T-helper 2 cell treated with Interferon-gamma antibody and Interleukin-4, amounts not matched to agents 5 μg/mL and 100 μg/mL, for 36 hours (primary cell): ENCODE measurements at places on chromosomes 16 and 17.

DNA sequence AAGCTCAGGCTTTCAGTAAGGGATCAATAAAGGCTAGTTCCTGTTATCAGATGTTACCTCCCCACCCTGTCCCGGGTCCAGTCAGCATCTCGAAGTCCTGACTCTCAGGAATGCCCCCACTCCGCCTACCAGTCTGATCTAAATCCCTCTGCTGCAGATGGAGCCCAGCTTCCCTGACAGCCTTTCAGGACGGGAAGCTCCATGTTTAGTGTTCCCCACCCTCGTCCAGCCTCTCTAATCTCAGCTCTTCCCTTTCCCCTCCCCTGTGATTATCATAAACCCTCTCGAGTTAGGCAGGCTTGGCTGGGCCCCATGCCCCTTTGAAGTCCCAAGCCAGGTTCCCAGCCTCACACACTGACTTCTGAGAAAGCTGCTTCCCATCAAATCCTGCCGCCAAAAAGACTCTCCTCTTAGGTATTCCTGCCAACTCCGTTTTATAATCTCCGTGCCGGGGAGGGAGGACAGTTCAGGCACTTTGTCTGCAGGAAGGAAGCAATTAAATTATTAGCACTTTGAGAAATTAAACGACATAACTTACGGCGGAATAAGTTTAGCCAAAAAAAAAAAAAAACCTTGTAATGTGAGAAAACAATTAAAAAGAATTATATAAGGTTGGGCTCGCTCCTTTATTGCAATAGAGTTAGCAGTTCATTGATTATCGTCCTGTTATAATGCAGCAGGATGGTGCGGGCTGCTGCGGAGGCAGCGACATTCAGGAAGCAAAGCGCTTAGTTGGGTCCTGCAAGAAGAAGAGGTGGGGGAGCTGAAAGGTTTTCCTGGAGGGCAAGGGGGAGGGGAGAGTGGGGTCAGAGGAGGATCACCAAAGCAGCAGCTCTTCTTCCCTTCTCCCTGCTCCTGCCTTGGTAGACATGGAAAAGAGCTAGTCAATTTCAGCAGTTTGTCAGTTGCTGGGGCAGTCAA is 16.8 kb upstream of the ETV4 start:
- H3K4me3 ChIP-seq, result no peak overlapping the region
- DNase-seq, result no peak
- no peak overlapping the region for H3K27ac ChIP-seq
- peaks cover 26% of the 10 kb centered on the region for H3K27me3 ChIP-seq
- no peaks in the 10 kb centered on the region for H3K36me3 ChIP-seq

DNA sequence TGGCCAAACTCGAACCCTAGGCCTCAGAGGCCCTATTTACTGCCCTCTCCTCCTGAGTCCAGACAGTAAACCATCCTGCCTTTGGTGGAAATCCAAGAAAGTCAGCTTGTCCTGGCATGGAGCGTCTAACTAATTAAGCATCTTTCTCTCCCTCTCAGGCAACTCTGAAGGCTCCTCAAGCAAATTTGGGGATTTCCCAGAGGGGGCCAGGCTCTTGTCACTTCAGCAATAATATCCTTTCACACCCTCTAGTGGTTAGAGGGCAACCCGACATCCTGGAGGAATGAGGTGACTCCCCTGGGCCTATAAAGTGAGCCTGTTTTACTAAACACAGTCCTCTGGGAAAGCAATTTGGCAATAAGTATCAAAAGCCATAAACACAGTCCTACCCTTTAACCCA is 60.4 kb downstream of the NOG start:
- no peaks in the 10 kb centered on the region for H3K36me3 ChIP-seq
- H3K4me3 ChIP-seq, result no peak overlapping the region
- peaks cover 26% of the 10 kb centered on the region for H3K27me3 ChIP-seq
- DNase-seq, result peak; percentile 45
- no peak overlapping the region for H3K27ac ChIP-seq

- H3K4me1 ChIP-seq, result no peaks in the 10 kb centered on the region
- H3K27me3 ChIP-seq, result peaks cover 3% of the 10 kb centered on the region
- no peak overlapping the region for H3K4me3 ChIP-seq
- no peaks in the 10 kb centered on the region for H3K36me3 ChIP-seq
These were observed 175.4 kb downstream of the WSCD1 start for GRCh38 chr17:6245301-6246177.

DNA sequence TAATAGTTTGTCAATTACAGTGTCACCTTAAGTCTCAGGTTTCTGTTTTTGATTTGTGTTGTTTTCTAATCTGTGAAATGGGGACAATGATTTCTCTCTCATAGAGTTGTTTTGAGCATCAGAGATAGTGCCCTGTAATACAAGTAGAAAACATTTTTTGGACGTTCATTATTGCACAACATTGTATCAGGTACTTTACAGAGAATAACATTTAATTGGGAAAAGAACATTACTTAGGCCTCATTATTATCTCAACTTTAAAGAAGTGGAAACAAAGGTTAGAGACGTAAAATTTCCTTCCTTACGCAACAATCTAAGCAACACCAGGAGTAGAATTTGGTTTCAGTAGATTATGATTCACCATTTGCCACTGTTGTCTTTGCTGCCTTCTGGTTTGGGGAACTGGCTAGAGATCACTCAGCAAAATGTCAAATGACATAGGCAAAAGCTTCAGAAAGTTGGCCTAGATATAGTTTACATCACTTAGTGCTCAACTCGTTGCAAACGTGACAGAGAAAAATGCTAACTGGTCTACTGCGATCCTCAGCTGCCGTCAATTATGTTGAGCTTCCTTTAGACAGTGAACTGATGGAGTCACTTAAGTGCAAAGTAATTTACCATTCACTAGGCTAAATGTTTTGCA is 1026.8 kb downstream of the CDH11 start:
- no peak for DNase-seq
- no peak overlapping the region for H3K4me3 ChIP-seq
- H3K4me1 ChIP-seq, result no peaks in the 10 kb centered on the region
- no peak overlapping the region for H3K27ac ChIP-seq
- no peaks in the 10 kb centered on the region for H3K36me3 ChIP-seq
- no peaks in the 10 kb centered on the region for H3K27me3 ChIP-seq

- no peaks in the 10 kb centered on the region for H3K27me3 ChIP-seq
- DNase-seq, result peak; percentile 73
- peaks cover 16% of the 10 kb centered on the region for H3K4me1 ChIP-seq
- H3K27ac ChIP-seq, result no peak overlapping the region
- peaks cover 2% of the 10 kb centered on the region for H3K36me3 ChIP-seq
- peak overlapping the region; percentile 16 for H3K4me3 ChIP-seq
These were observed 5.2 kb downstream of the PECAM1 start for GRCh38 chr17:64385187-64386083.

- no peaks in the 10 kb centered on the region for H3K27me3 ChIP-seq
- no peak for DNase-seq
- peaks cover 21% of the 10 kb centered on the region for H3K36me3 ChIP-seq
- H3K4me1 ChIP-seq, result no peaks in the 10 kb centered on the region
- H3K27ac ChIP-seq, result no peak overlapping the region
These were observed 14.8 kb downstream of the VAC14 start for GRCh38 chr16:70786020-70786755.

GRCh38 chr16:3157229-3158025 is 22.6 kb downstream of the ZNF213 start:
- H3K4me3 ChIP-seq, result peak overlapping the region; percentile 85
- H3K36me3 ChIP-seq, result peaks cover 1% of the 10 kb centered on the region
- peaks cover 34% of the 10 kb centered on the region for H3K27me3 ChIP-seq
- peaks cover 36% of the 10 kb centered on the region for H3K4me1 ChIP-seq
- peak; percentile 57 for DNase-seq

DNA sequence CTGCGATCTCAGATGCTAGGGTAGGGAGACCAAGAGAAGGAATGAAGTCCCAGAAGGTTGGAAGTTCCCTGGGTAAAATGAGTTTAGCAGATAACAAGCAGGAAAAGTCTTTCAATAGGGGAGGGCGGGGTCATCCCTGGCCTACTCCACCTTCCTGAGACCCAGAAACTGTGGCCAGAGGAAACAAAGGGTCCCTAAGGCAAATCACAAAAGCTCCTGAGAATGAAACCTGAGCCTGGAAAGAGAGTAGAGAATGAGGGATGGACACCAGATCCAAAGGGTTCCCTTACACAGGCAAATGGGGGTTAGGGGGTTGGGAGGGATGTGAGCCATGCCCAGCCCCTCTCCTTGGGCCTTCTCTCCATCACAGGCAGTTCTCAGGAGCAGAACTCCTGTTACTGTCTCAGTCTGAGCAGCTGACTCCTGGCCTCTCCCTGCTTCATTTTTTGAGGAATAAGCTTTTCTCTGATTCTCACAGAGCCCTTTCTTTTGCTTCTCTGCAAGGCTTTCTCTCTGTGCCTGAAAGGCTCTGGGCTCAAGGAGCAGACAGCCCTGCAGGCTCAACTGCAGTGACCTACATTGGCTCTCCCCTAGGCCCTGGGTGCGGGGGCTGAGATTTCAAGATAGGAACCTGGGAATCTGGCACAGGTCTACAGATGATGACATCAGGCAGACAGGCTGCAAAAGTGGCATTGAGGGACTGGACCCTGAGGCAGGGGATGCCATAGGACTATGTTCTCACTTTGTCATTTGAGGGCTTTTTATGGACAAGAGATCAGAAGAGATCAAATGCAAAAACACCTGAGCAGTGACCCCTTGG is 9.8 kb upstream of the NR1D1 start:
- no peaks in the 10 kb centered on the region for H3K36me3 ChIP-seq
- no peak for DNase-seq

DNA sequence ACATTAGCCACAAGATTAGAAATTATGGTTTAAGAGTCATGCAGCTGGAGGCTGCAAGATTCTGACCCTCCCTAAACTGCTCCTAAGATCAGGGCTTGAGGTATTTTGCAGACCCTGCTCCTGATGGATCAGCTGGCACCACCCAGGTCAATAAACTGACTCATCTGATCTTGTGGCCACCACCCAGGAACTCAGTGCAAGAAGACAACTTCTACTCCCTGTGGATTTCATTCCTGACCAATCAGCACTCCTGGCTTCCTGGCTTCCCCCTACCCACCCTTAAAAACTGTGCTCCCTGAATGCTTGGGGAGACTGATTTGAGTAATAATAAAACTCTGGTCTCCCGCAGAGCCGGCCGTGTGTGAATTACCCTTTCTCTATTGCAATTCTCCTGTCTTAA is 25.0 kb upstream of the MILR1 start:
- peaks cover 18% of the 10 kb centered on the region for H3K27me3 ChIP-seq
- H3K4me3 ChIP-seq, result no peak overlapping the region
- H3K36me3 ChIP-seq, result no peaks in the 10 kb centered on the region
- DNase-seq, result no peak

GRCh38 chr16:15559176-15559575 is 83.8 kb downstream of the MARF1 start:
- H3K27ac ChIP-seq, result no peak overlapping the region
- no peaks in the 10 kb centered on the region for H3K36me3 ChIP-seq
- no peaks in the 10 kb centered on the region for H3K27me3 ChIP-seq

DNA sequence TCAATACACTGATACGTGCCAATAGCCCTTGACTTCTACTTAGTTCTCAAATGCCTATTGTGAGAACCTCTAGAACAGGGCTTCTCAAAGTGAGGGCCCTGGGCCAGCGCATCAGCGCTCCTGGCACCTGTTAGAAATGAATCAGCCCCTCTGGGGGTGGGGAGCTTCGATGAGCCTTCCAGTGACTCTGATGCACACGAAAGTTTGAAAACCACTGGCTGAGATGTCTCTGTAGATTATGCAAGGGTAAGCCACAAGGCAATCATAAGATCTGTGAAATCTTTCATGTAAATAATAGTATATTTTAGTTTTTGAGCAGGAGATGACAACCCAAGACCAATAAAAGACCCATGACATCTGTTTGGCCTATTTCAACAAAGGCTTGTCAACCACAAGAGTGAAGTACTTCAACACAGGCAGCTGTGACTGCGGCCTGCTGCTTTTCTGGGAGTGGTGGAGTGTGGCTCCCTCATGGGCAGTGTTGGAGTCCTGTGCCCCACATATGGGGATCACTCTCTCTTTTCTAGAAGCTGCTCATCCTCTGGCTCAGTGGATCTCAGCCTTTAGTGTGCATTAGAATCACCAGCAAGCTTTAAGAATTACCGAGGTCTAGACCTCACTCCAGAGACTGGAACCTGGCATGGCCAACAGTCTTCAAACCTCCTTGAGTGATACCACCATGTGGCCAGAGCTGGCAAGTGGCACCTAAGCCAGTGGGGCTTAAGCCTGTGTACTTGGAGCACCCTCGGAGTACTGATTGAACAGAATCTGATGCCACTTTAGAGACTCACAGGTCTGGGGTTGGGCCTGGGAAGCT is 5.8 kb downstream of the MTHFSD start:
- peak overlapping the region; percentile 55 for H3K27ac ChIP-seq
- DNase-seq, result peak; percentile 75
- H3K36me3 ChIP-seq, result peaks cover 36% of the 10 kb centered on the region
- no peaks in the 10 kb centered on the region for H3K27me3 ChIP-seq
- H3K4me3 ChIP-seq, result no peak overlapping the region
- peaks cover 25% of the 10 kb centered on the region for H3K4me1 ChIP-seq
